ENCODE measurements at places on chromosomes 3 and 15.
A peak's percentile ranks its signal among the peaks of the same experiment; 100 is the strongest.

GRCh38 chr15:93088200-93088980, 621 bp downstream of the RGMA start:
- H3K4me1 ChIP-seq, result peaks cover 15% of the 10 kb centered on the region
- H3K4me3 ChIP-seq, result peak overlapping the region; percentile 37
- H3K36me3 ChIP-seq, result no peaks in the 10 kb centered on the region

- H3K4me1 ChIP-seq, result peaks cover 90% of the 10 kb centered on the region
- no peaks in the 10 kb centered on the region for H3K27me3 ChIP-seq
- peak overlapping the region; percentile 100 for H3K27ac ChIP-seq
- DNase-seq, result no peak
- H3K4me3 ChIP-seq, result peak overlapping the region; percentile 83
- peaks cover 12% of the 10 kb centered on the region for H3K36me3 ChIP-seq
These were observed 1.4 kb upstream of the ISG20 start for GRCh38 chr15:88637436-88637835.

GRCh38 chr15:39403640-39404117, 177.2 kb upstream of the THBS1 start:
- no peak for DNase-seq
- no peaks in the 10 kb centered on the region for H3K4me1 ChIP-seq
- peaks cover 12% of the 10 kb centered on the region for H3K27me3 ChIP-seq

DNA sequence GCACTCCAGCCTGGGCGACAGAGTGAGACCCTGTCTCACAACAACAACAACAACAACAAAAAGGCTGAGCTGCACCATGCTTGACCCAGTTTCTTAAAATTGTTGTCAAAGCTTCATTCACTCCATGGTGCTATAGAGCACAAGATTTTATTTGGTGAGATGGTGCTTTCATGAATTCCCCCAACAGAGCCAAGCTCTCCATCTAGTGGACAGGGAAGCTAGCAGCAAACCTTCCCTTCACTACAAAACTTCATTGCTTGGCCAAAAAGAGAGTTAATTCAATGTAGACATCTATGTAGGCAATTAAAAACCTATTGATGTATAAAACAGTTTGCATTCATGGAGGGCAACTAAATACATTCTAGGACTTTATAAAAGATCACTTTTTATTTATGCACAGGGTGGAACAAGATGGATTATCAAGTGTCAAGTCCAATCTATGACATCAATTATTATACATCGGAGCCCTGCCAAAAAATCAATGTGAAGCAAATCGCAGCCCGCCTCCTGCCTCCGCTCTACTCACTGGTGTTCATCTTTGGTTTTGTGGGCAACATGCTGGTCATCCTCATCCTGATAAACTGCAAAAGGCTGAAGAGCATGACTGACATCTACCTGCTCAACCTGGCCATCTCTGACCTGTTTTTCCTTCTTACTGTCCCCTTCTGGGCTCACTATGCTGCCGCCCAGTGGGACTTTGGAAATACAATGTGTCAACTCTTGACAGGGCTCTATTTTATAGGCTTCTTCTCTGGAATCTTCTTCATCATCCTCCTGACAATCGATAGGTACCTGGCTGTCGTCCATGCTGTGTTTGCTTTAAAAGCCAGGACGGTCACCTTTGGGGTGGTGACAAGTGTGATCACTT, 2.0 kb downstream of the CCR5 start:
- peak overlapping the region; percentile 84 for H3K4me3 ChIP-seq
- peak overlapping the region; percentile 82 for H3K27ac ChIP-seq
- DNase-seq, result peak; percentile 77
- no peaks in the 10 kb centered on the region for H3K27me3 ChIP-seq

GRCh38 chr15:101531170-101531569, 41.7 kb upstream of the PCSK6 start:
- no peaks in the 10 kb centered on the region for H3K4me1 ChIP-seq
- no peak for DNase-seq
- no peak overlapping the region for H3K4me3 ChIP-seq
- H3K27me3 ChIP-seq, result no peaks in the 10 kb centered on the region

- H3K4me3 ChIP-seq, result no peak overlapping the region
- peak; percentile 32 for DNase-seq
- no peaks in the 10 kb centered on the region for H3K36me3 ChIP-seq
- peaks cover 4% of the 10 kb centered on the region for H3K27me3 ChIP-seq
These were observed 96.5 kb downstream of the FSIP1 start for GRCh38 chr15:39685999-39686613.

DNA sequence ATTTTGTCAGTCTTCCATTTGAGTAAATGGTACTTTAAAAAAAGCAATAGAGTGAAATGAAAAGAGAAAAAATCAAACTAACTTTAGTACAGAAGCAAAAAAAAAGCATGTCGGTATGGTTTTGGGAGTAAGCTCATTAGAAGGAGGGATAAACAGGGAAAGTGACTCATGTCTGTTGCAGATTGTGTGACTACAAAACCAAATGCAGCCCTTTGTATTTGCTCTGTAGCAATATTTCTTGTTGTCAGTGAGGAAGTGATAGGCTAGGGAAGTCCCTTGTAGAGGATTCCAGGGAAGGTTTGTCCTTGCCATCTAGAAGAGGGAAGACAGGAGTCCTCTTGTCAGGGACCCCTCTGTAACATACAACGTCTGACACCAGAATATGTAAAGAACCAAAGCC, 150.5 kb upstream of the POU1F1 start:
- no peak overlapping the region for H3K27ac ChIP-seq
- no peaks in the 10 kb centered on the region for H3K36me3 ChIP-seq
- DNase-seq, result no peak
- H3K27me3 ChIP-seq, result no peaks in the 10 kb centered on the region
- no peaks in the 10 kb centered on the region for H3K4me1 ChIP-seq
- H3K4me3 ChIP-seq, result no peak overlapping the region

DNA sequence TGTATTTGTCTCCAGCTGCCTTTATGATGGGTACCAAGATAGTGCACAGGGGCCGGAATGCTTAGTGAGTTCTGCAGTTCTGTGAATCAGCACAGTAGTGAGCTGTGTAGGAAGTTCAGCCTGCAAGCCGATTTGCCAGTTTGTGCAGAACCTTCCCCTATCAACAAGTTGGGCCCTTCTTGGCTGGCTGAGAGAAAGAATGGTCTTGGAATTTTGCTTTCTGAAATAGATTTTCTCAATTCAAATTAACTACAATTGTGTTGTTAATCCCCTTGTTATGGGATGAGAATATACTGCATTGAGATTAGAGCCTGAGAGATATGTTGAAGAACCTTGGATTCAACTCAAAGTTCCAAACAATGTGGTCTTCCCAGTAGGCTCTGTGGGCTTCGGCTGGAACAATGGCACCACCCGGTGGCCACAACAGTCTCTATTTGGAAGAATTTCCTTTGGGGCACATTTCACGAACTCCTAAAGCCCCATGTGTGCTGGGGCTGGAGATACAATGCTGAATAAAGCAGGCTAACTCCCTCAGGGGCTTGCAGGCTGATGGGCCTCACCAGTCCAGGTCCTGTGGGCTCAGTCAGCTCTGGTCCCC, 59.1 kb downstream of the TRIM42 start:
- no peak overlapping the region for H3K27ac ChIP-seq
- peaks cover 3% of the 10 kb centered on the region for H3K27me3 ChIP-seq
- H3K4me1 ChIP-seq, result no peaks in the 10 kb centered on the region
- no peak for DNase-seq
- no peaks in the 10 kb centered on the region for H3K36me3 ChIP-seq

DNA sequence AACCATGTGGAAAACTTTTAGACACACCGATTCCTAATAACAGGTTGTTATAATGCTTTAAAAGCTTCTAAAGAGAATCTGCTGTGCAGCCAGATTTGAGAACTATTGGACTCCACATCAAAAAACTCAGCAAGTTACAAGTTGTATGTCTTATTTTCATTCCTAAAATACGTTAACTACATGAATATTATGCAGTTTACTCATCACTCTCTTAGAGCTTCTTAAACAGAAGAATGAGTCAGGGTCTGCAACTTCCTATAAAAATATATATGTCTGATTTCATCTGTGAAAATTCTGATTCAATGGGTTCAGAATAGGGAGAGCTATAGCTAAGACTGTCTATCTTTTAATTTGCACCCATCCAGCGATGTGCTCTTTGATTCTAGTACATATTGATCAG, 244.2 kb upstream of the EPHA3 start:
- H3K36me3 ChIP-seq, result no peaks in the 10 kb centered on the region
- H3K27me3 ChIP-seq, result no peaks in the 10 kb centered on the region
- DNase-seq, result no peak
- no peak overlapping the region for H3K27ac ChIP-seq
- no peak overlapping the region for H3K4me3 ChIP-seq

DNA sequence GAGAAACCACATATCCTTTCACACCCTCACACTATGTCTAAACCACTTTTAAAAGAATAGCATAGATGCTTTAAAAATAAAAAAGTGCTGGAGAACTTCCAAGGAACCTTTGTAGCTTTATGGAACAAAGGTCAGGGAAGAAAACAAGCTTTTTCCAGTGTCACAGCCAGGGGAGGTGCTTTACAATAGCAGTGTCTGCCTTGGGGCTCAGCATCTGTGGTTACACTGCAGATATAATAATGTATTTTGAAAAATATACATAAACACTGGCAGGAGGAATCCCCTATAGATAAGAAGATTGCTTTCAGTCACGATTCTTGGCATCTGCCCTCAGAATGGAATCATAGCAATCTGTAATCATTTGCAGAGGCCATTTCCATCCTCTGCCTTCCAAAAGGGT, 362.4 kb upstream of the LRRC3B start:
- H3K4me1 ChIP-seq, result no peaks in the 10 kb centered on the region
- DNase-seq, result no peak
- H3K4me3 ChIP-seq, result no peak overlapping the region

- H3K36me3 ChIP-seq, result no peaks in the 10 kb centered on the region
- H3K27me3 ChIP-seq, result no peaks in the 10 kb centered on the region
- no peak for DNase-seq
- no peak overlapping the region for H3K4me3 ChIP-seq
- H3K27ac ChIP-seq, result no peak overlapping the region
- peaks cover 18% of the 10 kb centered on the region for H3K4me1 ChIP-seq
These were observed 8.6 kb downstream of the EPHB1 start for GRCh38 chr3:134803652-134804051.

DNA sequence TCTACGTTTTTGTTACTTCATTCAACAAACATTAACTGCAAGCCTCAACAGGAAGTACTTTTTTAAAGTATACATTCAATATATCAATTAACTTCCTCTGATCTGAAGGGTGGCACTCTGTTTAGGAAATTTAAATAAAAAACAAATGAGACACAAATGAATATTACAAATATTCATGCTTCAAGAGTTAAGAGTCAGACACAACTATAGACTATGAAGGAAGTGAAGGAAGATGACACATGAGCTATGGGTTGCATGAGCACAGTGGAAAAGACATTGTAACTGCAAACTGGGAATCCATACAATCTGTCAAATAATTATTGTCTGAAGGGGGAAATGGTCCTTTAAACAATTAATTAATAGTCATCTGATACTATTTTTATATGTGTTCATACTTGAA, 26.8 kb upstream of the ALCAM start:
- H3K36me3 ChIP-seq, result no peaks in the 10 kb centered on the region
- DNase-seq, result no peak
- peaks cover 6% of the 10 kb centered on the region for H3K27me3 ChIP-seq
- no peak overlapping the region for H3K4me3 ChIP-seq
- H3K4me1 ChIP-seq, result no peaks in the 10 kb centered on the region

DNA sequence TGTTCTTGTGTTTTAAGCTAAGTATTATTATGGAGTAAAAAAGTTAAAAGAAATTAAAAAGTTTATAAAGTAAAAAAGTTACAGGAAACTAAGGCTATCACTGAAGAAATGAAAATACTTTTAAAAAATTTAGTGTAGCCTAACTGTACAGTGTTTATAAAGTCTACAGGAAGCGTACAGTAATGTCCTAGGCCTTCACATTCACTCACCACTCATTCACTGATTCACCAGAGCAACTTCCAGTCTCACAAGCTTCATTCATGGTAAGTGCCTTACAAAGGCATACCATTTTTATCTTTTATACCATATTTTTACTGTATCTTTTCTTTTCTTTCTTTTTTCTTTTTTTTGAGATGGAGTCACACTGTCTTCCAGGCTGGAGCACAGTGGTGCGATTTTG, 40.7 kb upstream of the SCN5A start:
- no peak for DNase-seq
- H3K36me3 ChIP-seq, result no peaks in the 10 kb centered on the region
- H3K27me3 ChIP-seq, result no peaks in the 10 kb centered on the region
- no peak overlapping the region for H3K27ac ChIP-seq

GRCh38 chr15:99109555-99110021, 4.7 kb downstream of the SYNM start:
- no peak overlapping the region for H3K4me3 ChIP-seq
- H3K27me3 ChIP-seq, result peaks cover 2% of the 10 kb centered on the region
- no peak overlapping the region for H3K27ac ChIP-seq
- no peaks in the 10 kb centered on the region for H3K36me3 ChIP-seq
- DNase-seq, result no peak
- no peaks in the 10 kb centered on the region for H3K4me1 ChIP-seq

GRCh38 chr3:39141171-39141995, 12.0 kb downstream of the CSRNP1 start:
- peaks cover 53% of the 10 kb centered on the region for H3K36me3 ChIP-seq
- no peak overlapping the region for H3K4me3 ChIP-seq
- no peak overlapping the region for H3K27ac ChIP-seq
- peaks cover 12% of the 10 kb centered on the region for H3K4me1 ChIP-seq

GRCh38 chr3:167078070-167078622, 302.0 kb downstream of the ZBBX start:
- no peak for DNase-seq
- H3K36me3 ChIP-seq, result no peaks in the 10 kb centered on the region
- no peaks in the 10 kb centered on the region for H3K4me1 ChIP-seq
- H3K4me3 ChIP-seq, result no peak overlapping the region
- no peaks in the 10 kb centered on the region for H3K27me3 ChIP-seq

DNA sequence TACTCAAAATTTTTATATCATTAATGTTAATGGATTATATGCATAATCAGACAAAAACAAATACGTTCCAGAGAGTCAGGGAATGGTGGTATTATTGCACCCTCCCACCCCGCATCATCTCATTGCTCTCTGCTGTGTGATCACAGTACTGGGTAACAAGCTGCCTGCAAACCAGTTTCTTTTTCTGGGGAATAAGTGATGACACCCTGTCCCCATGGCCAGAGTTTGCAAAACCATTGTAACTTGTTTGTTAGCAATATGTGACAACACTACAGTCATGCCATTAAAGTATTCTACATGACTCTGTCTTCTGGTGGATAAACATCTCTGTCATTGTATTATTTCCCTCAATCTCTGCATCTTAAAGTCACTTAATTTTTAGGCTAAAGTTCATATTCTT, 39.5 kb downstream of the ZBTB38 start:
- H3K27ac ChIP-seq, result peak overlapping the region; percentile 6
- no peak for DNase-seq
- H3K4me3 ChIP-seq, result peak overlapping the region; percentile 13

GRCh38 chr3:51371943-51372557, 13.0 kb upstream of the MANF start:
- H3K36me3 ChIP-seq, result no peaks in the 10 kb centered on the region
- no peak overlapping the region for H3K27ac ChIP-seq
- H3K4me3 ChIP-seq, result no peak overlapping the region

GRCh38 chr3:157447026-157447694, 10.5 kb downstream of the PTX3 start:
- no peak overlapping the region for H3K27ac ChIP-seq
- no peak for DNase-seq
- no peaks in the 10 kb centered on the region for H3K36me3 ChIP-seq
- H3K27me3 ChIP-seq, result no peaks in the 10 kb centered on the region
- no peaks in the 10 kb centered on the region for H3K4me1 ChIP-seq

- H3K27me3 ChIP-seq, result peaks cover 3% of the 10 kb centered on the region
- no peaks in the 10 kb centered on the region for H3K36me3 ChIP-seq
- H3K4me1 ChIP-seq, result no peaks in the 10 kb centered on the region
- no peak for DNase-seq
These were observed 33.1 kb downstream of the TXNRD3 start for GRCh38 chr3:126621627-126622345.
